ENCODE measurements at places on chromosomes 6 and 20. TPM values are rescaled to one million over a fixed set of nuclear protein-coding genes. Genes with fewer than 3 reads are reported as not detected.

The HLA-DRA gene
- 184 TPM for total RNA-seq

The PPP1R14C gene
- 0.73 TPM for total RNA-seq

The NKX2-4 gene
- total RNA-seq, result not detected

The CCN6 gene
- not detected for total RNA-seq

The VNN1 gene
- total RNA-seq, result 1.6 TPM

The TCF21 gene
- total RNA-seq, result not detected

The HTR1E gene
- not detected for total RNA-seq

The C6orf58 gene
- not detected for total RNA-seq

The ADTRP gene
- total RNA-seq, result not detected

The LAMA4 gene
- not detected for total RNA-seq

The MEP1A gene
- total RNA-seq, result not detected
